RWPE1 (cell line): ENCODE measurements at places on chromosomes 11 and 22.

DNA sequence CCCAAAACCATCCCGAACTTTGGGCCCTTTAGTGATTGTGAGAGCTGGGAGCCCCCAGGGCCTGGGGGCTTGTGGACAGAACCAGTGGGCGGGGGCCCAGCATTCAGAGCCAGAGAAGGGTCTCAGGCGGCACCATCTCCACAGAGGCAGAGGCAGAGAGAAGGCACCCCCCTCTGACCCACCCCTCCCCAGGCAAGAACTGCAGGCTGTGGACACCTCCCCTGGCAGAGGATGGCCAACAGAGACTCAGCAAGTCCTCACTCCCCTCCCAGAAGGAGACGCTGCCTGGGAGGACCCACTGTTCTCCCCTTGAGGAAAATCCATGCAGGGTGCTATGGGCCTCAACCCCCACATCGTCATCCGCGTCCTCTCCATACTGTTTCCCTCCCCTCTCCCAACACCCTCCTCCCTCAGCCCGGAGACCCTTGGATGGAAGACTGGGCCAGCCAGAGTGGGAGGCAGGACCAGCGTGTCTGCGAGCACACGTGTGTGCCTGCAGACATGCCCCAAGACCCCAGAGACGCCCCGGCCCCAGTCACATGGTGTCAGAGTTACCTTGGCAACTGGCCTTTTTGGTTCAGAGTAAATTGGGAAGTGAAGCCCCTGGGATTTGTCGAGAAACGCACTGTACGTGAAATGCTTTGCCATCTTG is 42.6 kb downstream of the KCNC1 start:
- no peak for DNase-seq

GRCh38 chr11:213111-213510 is 5.6 kb downstream of the RIC8A start:
- no peak for DNase-seq

DNA sequence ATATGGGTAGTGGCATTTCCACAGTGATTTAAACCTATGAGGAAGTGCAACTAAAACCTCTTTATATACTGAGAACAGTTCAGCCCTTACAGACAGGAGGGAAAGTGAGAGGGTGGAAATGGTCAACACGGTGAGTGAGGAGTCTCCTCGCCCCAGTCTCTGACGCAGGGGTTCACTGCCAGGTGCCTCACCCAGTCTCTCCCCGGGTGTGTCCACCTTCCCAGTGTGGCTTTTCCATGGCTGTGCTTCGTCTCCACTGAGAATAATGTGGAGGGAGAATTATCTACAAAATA is 116.6 kb upstream of the TOP3B start:
- DNase-seq, result no peak

- DNase-seq, result peak; percentile 51
Measured at GRCh38 chr22:36546092-36546804, 17.3 kb upstream of the EIF3D start.

GRCh38 chr11:40338739-40339138 is 1120.7 kb downstream of the LRRC4C start:
- DNase-seq, result peak; percentile 13

- DNase-seq, result no peak
Measured at GRCh38 chr11:78208257-78209165, 19.8 kb downstream of the USP35 start.

DNA sequence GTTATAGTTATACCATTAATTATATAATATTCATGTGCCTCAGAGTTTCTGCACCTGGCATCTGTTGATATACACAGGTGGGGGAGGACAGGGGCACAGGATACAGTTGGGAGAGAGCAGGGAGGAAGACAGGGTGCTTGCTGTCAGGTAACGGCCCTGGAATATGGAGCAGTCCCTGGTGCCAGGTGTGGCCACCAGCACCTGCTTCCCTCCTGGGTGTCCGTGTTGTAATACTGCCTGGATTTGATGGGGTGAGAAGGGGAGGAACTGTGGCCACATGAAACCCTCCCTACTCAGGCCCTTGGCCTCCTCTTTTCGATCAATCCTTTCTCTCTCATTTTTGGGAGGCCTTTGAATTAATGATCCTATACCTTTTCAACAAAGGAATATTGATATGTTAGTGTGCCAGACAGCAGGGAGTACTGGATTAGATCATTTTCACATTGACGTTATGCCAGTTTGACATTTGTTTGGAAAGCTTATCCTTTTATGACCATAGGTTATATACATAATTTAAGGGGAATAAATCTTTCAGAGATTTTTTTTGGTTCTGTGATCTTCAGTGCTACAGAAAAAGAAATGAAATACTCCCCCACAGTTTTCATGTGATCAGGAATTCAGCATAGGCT is 88.6 kb downstream of the TEAD1 start:
- no peak for DNase-seq

GRCh38 chr11:69232821-69233743 is 60.9 kb upstream of the MYEOV start:
- DNase-seq, result no peak

DNA sequence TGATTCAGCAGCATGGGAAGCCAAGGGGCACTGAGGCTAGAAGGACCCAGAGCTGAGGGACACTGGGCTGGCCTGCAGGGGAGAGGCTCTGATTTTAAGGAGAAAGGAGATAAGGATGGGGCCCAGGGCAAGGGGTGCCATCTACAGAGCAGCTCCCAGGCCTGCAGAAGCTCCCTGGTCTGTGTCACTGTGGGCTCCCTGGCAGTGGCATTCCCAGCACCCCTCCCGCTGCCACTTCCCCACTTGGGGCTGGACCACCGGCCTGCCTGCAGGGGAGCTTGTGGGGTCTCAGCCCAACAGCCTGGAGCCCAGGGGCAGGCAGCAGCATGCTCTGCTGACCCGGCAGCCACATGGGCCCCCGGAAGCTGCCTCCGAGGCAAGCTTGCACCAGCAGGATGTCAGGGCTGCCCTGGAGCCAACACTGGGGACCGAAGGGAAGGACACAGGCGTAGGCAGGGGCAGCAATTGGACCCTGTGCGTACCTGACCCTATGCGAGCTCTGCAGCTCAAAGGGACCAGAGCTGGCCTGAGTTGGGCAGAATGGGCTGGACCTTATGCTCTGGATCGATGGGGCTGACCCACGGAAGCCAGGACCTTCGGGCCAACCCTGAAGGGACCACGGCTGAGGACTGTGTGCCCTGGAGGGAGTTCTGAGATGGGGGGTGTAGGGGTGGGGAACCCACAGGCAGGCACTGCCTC is 35.4 kb upstream of the WNT7B start:
- DNase-seq, result no peak

- peak; percentile 4 for DNase-seq
Measured at GRCh38 chr11:44229624-44230023, 80.3 kb downstream of the ALX4 start.

DNA sequence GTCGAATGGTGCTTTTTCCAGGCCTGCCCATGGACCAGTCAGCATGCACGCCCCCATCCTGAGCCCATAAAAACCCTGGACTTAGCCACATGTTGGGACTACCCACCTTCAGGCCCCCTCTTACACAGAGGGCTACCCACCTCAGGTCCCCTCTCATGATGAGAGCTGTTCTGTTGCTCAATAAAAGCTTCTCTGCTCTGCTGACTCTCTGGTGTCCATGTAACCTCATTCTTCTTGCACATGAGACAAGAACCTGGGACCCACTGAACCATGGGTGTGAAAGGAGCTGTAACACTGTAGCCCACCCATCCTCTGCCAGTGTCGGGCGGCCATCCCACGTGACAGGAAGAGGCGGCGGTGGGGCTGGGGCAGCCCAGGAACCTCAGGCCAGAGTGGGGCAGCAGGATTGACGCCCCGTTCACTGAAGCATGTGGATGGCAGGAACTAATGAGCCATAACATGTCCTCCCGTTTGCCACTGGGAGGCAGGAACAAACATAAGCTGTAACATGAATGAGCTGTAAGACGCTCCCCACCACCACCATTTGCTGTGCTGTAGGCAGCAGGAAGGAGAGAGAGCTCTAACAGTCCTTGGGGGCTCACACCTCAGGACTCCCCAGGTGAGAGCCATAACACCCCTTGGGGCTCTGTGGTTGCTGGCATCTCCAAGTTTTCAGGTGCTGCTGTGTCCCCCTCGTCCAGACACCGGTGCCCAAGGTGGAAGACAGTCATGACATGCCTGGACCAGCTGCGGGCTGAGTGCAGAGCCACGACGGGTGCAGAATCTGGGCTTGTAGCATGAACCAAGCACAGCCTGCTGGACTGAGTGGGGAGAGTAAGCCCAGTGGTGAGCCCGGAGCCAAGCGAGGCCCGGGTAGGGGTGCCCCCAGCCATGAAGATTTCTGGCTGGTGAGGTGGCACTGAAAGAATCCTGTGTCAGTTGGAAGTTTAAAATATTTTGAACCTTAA is 69.4 kb downstream of the MCHR1 start:
- DNase-seq, result no peak

DNA sequence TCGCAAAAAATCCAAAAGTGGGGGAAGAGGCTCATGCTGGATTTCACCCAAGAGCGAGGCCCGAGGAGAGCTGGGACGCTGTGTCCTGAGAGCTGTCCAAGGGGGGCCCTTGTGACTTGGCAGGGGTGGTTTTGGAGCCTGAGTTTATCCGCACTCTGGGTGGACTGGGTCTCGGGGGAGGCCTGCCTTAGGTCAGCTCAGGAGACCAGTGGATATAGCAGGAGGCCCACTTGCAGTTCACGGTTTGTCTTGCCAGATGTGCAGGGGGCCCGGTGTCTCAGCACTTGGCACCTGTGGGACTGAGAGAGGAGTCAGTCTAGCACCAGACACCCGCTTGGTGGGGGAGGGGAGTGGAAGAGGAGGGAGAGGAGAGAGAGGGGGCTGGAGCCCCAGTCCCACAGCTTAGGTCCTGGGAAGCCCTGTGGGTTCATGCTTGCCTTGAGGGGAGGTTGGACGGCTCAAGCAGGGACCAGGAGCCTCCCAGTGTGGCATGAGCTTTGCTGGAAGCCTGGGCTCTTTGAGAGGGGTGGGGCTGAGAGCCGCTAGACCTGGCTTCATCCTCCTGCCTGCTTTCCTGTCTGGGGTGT is 33.4 kb downstream of the PARVB start:
- DNase-seq, result no peak

- no peak for DNase-seq
Measured at GRCh38 chr11:98090861-98091505, 929.8 kb upstream of the CNTN5 start.

- DNase-seq, result no peak
Measured at GRCh38 chr11:101442936-101443521, 140.8 kb downstream of the TRPC6 start.
